ENCODE measurements at places on chromosomes 12 and 14. TPM values are rescaled to one million over a fixed set of nuclear protein-coding genes. Genes with fewer than 3 reads are reported as not detected.

DNA sequence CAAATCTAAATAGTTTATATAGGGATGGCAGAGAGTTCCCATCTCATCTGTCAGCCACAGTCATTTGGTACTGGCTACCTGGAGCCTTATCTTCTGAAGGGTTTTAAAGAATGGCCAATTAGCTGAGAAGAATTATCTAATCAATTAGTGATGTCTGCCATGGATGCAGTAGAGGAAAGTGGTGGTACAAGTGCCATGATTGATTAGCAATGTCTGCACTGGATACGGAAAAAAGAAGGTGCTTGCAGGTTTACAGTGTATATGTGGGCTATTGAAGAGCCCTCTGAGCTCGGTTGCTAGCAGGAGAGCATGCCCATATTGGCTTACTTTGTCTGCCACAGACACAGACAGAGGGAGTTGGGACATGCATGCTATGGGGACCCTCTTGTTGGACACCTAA lies 7.9 kb upstream of the OAS2 start:
- no peak for DNase-seq

RNASE3 gene
- 0.32 TPM for polyA plus RNA-seq

- DNase-seq: peak; percentile 84
These were observed 27.7 kb downstream of the FIGNL2 start for GRCh38 chr12:51820526-51821439.

NPFF gene
- 1.3 TPM for polyA plus RNA-seq

DNA sequence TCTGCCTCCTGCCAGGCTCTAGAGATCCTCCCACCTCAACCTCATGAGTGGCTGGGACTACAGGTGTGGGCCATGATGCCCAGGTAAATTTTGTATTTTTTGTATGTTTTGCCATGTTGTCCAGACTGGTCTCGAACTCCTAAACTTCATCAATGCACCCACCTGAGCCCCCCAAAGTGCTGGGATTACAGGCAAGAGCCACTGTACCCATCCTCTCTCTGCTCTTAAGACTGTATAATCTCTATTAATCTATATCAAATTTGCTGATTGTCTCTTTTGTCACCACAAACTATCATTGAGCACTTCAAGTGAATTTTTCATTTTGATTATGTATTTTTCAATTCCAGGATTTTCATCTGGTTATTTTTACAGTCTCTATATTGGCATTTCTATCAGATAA lies 440.3 kb downstream of the NOVA1 start:
- no peak for DNase-seq

- DNase-seq: peak; percentile 77
These were observed 247.0 kb downstream of the EMP1 start for GRCh38 chr12:13443498-13443897.

Measured in muscle of leg (tissue), 16 donors.